Progenitor cell of endocrine pancreas (in vitro differentiated cells): ENCODE measurements at places on chromosomes 7 and 10. TPM values are rescaled to one million over a fixed set of nuclear protein-coding genes. Genes with fewer than 3 reads are reported as not detected.

LIPJ gene
- total RNA-seq: not detected in 2 replicates

C10orf88 gene
- 13.5 and 14.7 TPM in 2 replicates for total RNA-seq

DYDC2 gene
- 1.4 and 1.8 TPM in 2 replicates for total RNA-seq

GRCh38 chr10:28411648-28412047 is 108.8 kb upstream of the MPP7 start:
- no peak overlapping the region for H3K4me3 ChIP-seq
- H3K36me3 ChIP-seq: no peaks in the 10 kb centered on the region
- peaks cover 16% of the 10 kb centered on the region for H3K27me3 ChIP-seq
- H3K27ac ChIP-seq: no peak overlapping the region
- H3K4me1 ChIP-seq: no peaks in the 10 kb centered on the region

GRCh38 chr7:20783125-20783699 is 3.5 kb downstream of the SP8 start:
- peaks cover 17% of the 10 kb centered on the region for H3K4me1 ChIP-seq
- H3K27ac ChIP-seq: no peak overlapping the region
- no peaks in the 10 kb centered on the region for H3K36me3 ChIP-seq
- DNase-seq: no peak
- H3K4me3 ChIP-seq: peak overlapping the region; percentile 65

ASAH2 gene
- 6.1 and 6.6 TPM in 2 replicates for total RNA-seq

RPEL1 gene
- total RNA-seq: not detected in 2 replicates

AZGP1 gene
- not detected in 2 replicates for total RNA-seq

MACROH2A2 gene
- 128 and 143 TPM in 2 replicates for total RNA-seq
